Esophagus squamous epithelium (tissue), 5 donors: ENCODE measurements at places on chromosomes 16 and 17.

- no peak overlapping the region for H3K27ac ChIP-seq
- no peak for DNase-seq
- no peak overlapping the region for H3K4me3 ChIP-seq
- no peaks in the 10 kb centered on the region for H3K36me3 ChIP-seq
- H3K27me3 ChIP-seq = no peaks in the 10 kb centered on the region
- H3K4me1 ChIP-seq = peaks cover 42% of the 10 kb centered on the region
These were observed 3.3 kb downstream of the TSPOAP1 start for GRCh38 chr17:58325289-58325726.

DNA sequence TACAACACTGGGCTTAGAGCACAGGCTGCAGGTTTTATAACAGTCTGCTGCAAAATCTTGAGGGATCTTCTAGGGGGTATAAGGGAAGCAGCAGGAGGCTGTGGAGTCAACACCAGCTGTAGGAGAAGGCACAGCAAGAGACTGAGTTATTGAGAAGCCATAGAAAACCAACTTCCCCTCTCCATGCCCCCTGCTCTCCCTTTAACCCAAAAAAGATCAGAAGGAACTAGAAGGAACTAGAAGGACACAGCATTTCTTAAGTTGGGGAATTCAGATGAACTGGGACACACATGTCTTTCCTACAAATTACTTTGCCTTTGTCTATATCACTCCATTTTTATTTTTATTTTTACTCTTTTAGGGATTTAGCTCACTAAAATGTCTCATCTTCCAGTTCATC, 6.2 kb upstream of the CCL18 start:
- no peak for DNase-seq
- no peaks in the 10 kb centered on the region for H3K4me1 ChIP-seq
- H3K27ac ChIP-seq = no peak overlapping the region
- H3K36me3 ChIP-seq = no peaks in the 10 kb centered on the region
- H3K4me3 ChIP-seq = no peak overlapping the region

DNA sequence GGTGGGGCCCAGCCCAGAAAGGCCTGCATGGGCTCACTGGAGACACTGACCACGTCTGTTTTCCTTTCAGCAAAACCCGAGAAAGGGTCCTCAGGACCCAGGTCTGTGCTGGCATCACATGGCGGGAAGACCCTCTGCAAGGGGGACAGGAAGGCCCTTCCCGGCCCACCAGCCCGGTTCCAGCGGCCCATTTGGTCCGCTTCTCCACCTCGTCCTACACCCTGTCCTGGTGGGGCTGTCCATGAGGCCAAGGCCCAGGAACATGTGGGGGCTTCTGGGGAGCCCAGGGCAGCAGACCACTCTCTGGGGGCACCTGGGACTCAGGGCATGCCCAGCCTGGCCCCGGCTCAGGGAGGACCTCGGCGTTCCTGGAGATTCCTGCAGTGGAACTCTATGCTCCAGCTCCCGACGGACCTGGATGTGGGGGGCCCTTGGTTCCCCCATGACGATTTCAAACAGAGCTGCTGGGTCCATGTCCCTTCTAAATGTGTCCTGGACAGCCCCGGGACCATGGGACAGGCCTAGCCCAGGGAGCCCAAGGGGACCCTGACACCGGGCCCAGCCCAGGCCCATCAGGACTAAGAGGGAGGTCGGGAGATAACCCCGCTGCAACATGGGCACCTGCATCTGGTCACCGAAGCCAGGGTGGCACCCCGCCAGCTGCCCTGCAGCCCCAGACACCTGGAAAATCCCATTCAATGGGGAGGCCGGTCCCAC, 26.4 kb upstream of the KSR1 start:
- H3K36me3 ChIP-seq = no peaks in the 10 kb centered on the region
- H3K4me1 ChIP-seq = no peaks in the 10 kb centered on the region
- no peak for DNase-seq
- no peak overlapping the region for H3K27ac ChIP-seq

- H3K4me3 ChIP-seq = no peak overlapping the region
- no peaks in the 10 kb centered on the region for H3K27me3 ChIP-seq
- H3K36me3 ChIP-seq = peaks cover 17% of the 10 kb centered on the region
- no peak for DNase-seq
- peaks cover 13% of the 10 kb centered on the region for H3K4me1 ChIP-seq
These were observed 4.0 kb downstream of the ENGASE start for GRCh38 chr17:79078476-79079190.

- no peak overlapping the region for H3K27ac ChIP-seq
- no peaks in the 10 kb centered on the region for H3K36me3 ChIP-seq
- no peak overlapping the region for H3K4me3 ChIP-seq
- no peaks in the 10 kb centered on the region for H3K27me3 ChIP-seq
- no peak for DNase-seq
These were observed 769 bp downstream of the CD19 start for GRCh38 chr16:28932339-28933141.

DNA sequence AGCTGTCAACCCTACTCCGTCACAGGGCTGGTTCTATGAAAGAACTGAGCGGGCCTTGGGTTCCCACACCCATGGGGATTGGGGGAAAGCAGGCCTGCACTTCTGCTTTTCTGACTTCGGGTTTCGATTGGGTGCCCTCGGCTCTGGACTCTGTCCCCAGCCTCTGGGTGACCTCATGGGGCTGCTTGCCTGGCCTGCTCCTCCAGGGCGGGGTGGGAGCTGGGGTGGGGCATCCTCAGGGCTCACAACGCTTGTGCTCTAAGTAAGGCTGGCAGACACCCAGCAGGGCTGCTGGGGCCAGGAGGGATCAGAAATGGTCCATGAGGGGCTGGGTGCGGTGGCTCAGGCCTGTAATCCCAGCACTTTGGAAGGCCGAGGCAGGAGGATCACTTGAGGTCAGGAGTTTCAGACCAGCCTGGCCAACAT, 19.2 kb downstream of the ARHGAP27 start:
- H3K27me3 ChIP-seq = no peaks in the 10 kb centered on the region
- H3K4me1 ChIP-seq = peaks cover 33% of the 10 kb centered on the region
- peak overlapping the region; percentile 81 for H3K27ac ChIP-seq
- no peaks in the 10 kb centered on the region for H3K36me3 ChIP-seq
- no peak overlapping the region for H3K4me3 ChIP-seq

DNA sequence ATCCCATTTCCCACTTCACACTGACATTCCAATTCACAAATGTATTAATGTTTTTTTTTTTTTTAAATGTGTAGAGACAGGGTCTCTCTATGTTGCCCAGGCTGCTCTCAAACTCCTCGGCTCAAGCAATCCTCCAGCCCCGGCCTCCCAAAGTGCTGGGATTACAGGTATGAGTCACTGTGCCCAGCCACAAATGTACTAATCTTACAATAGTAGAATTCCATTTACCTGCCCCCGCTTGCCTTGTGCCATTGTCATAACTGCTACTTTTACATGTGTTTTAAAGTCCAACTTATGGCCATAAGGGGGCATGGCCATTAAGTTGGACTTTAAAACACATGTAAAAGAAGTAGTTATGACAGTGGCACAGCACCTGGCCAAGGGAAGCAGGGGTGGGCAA, 4.6 kb downstream of the MMP28 start:
- no peaks in the 10 kb centered on the region for H3K36me3 ChIP-seq
- H3K4me3 ChIP-seq = no peak overlapping the region
- H3K27me3 ChIP-seq = no peaks in the 10 kb centered on the region
- DNase-seq = no peak
- H3K4me1 ChIP-seq = peaks cover 75% of the 10 kb centered on the region

DNA sequence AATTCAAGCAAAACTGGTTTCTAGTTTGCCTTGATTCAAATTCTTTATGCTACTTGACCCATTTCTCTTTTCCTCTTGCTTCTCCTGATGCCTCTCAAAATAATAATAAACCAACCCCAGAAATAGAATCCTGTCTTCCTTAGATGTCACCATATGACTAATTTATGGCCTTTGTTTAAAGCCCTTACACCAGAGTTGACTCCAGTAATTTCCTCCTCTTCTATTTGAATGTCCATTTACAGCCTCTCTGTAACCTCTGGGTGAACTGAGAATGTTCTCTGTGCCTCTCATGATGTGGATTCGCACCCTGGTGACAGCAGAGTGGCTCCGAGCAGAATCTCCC, 31.5 kb downstream of the ZFHX3 start:
- H3K4me3 ChIP-seq = no peak overlapping the region
- peaks cover 37% of the 10 kb centered on the region for H3K4me1 ChIP-seq
- no peaks in the 10 kb centered on the region for H3K36me3 ChIP-seq
- no peak for DNase-seq
- H3K27ac ChIP-seq = no peak overlapping the region
- no peaks in the 10 kb centered on the region for H3K27me3 ChIP-seq

GRCh38 chr17:67747681-67748235, 30.0 kb downstream of the NOL11 start:
- peaks cover 19% of the 10 kb centered on the region for H3K4me1 ChIP-seq
- no peaks in the 10 kb centered on the region for H3K27me3 ChIP-seq
- no peak overlapping the region for H3K27ac ChIP-seq
- no peak for DNase-seq
- peaks cover 89% of the 10 kb centered on the region for H3K36me3 ChIP-seq
- no peak overlapping the region for H3K4me3 ChIP-seq

- no peak overlapping the region for H3K27ac ChIP-seq
- peaks cover 12% of the 10 kb centered on the region for H3K4me1 ChIP-seq
- H3K27me3 ChIP-seq = no peaks in the 10 kb centered on the region
- H3K36me3 ChIP-seq = peaks cover 8% of the 10 kb centered on the region
- no peak overlapping the region for H3K4me3 ChIP-seq
- no peak for DNase-seq
These were observed 2.0 kb upstream of the SYNGR2 start for GRCh38 chr17:78166416-78166815.

- H3K4me3 ChIP-seq = peak overlapping the region; percentile 20
- H3K27ac ChIP-seq = peak overlapping the region; percentile 99
- DNase-seq = no peak
- H3K36me3 ChIP-seq = peaks cover 7% of the 10 kb centered on the region
- peaks cover 23% of the 10 kb centered on the region for H3K4me1 ChIP-seq
- no peaks in the 10 kb centered on the region for H3K27me3 ChIP-seq
These were observed 2.2 kb upstream of the ATP6V0A1 start for GRCh38 chr17:42456223-42457106.

DNA sequence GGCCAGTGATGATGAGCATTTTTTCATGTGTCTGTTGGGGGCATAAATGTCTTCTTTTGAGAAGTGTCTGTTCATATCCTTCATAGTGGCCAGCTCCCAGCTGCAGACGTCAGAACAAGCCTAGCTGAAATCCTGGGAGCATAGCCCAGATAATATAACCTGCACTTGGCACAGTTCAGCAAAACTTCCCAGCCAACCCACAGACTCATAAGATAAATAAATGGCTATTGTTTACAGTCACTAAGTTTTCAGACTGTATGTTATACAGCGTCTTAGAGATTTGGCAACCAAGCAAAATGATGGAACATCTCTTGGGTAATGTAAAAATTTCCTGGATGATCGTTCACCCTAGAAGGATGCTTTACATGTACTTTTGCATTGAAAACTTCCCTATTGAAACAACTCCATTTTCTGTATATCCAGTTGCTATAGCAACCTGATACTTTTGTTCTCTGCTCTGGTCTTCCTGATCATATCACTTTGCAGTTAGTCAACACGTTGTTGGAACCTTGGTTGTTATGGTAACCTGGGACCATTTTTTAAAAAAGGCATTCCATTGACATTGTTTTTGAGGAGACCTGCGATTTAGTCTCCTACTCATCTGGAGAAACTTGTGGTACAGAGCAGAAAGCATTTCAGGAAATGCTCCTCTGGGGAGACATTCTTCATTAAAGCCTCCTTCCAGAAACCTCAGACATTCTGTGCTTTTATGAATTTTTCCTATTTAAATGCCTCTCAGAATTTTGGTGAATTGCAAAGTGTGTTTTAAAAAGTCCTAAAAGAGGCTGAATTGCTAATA, 378.7 kb downstream of the HS3ST4 start:
- no peaks in the 10 kb centered on the region for H3K4me1 ChIP-seq
- no peaks in the 10 kb centered on the region for H3K36me3 ChIP-seq
- no peak overlapping the region for H3K27ac ChIP-seq
- no peak overlapping the region for H3K4me3 ChIP-seq
- no peaks in the 10 kb centered on the region for H3K27me3 ChIP-seq

- no peak for DNase-seq
- no peak overlapping the region for H3K4me3 ChIP-seq
- no peak overlapping the region for H3K27ac ChIP-seq
- no peaks in the 10 kb centered on the region for H3K27me3 ChIP-seq
- no peaks in the 10 kb centered on the region for H3K36me3 ChIP-seq
These were observed 34.7 kb downstream of the ADCY9 start for GRCh38 chr16:4081521-4082021.
